ENCODE measurements at places on chromosomes 5 and 9.

DNA sequence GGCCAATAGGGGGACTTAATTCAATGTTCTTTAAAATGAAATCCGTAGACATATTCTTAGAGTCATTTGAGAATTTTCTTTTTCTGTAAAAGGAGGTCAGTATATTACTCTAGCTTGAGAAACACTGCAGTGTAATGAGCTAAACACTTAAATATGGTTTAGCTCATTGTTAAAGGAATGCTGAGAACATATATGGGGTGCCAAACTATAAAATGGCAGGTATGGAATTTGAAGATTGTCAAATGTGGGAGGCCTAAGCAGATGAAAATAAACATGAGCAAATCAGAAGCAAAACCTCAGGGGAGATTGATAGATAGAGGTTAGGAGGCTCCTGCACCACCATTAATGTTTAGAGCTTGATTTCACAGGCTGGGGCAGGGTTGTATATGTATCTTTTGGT is 57.9 kb downstream of the STX17 start:
- no peak for DNase-seq

GRCh38 chr9:138044485-138045383 is 167.2 kb downstream of the CACNA1B start:
- DNase-seq = no peak

DNA sequence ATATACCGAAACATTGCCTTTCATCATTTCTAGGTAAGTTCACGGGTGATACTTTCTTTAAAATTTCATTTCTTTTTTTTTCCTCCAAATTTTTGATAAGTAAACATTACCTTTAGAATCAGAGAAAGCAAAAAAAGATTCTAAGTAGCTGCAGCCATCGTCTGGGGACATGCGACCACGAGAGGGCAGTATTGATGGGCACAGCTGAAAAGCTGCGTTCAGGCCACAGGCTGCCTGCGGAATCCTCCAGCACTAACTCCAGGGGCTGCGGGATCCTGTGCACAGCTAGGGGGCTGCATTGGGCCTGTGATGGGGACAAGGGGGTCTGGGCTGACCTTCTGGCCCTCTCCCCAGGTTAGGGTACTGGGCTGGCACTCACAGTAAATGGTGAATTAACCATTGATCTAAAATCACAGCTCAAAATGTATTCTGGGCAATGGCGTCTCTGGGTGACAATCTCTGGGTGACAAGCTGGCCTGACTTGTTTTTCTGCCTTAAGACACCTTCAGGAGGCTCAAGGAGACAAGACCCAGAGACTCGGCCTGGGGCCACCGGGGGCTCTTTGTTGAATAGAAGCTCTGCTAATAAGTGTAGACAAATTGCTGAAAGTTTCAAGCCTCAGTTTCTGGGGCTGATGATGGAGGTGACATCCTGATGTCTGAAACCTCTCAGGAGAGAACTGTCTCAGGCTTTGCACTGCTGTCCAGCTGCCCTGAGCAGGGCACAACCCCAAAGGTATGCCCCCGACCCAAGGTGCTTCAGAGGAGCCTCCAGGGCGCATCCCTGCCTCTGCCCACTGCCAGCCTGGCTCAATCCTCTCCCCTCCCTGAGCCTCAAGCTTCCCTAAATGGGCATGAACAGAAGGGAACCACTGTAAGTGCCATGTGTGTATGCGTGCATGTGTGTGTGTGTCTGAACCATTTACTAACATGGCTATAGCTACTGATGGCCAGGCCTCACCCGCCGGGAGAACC is 44.3 kb upstream of the SARDH start:
- peak; percentile 64 for DNase-seq

- DNase-seq = no peak
Observed at GRCh38 chr5:35876454-35876853, 19.8 kb downstream of the IL7R start.

DNA sequence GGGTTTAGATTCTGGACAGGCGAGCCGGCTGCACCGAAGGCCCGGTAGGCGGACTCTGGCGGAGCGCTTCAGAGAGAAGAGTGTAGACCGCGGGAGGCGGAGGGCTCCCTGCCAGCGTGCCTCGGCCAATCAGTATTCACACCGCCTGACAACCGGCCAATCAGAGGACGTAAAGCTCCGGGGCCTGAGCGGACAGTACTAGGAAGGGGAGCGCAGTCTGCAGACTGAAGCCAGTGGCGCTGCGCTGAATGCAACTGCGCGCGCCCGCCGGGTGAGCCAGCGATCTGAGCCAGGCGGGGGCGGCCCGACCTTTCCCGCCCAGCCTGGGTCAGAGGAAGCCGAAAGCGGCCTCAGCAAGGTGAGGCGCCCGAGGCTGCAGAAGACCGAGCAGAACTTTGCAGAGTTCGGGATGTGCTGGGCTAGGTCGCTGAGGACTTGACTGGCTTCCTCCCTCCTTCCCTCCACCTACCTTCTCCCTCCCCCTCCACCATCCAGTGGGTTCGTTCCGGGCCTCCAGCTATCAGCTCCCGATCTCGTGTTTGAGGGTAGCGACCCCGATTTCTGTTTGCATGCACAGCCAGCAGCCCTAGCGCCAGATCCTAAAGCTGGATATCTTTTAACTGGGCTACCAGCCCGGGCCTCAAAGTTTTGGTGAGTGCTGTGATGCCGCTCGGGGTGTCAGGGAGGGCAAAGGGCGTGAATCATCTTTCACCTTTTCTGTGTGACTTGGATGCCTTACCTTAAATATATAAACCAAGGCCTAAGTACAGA is at the start of gene DMRT2:
TSS of gene DMRT2 (plus strand) at position 233 of the 771 bp plus-strand sequence. CDS start 1,257 bp downstream, outside the sequence.
- no peak for DNase-seq
